NCI-H1436 (cell line): ENCODE measurements at places on chromosomes 2 and 18.

- no peak for DNase-seq
These were observed 104.6 kb downstream of the TPGS2 start for GRCh38 chr18:36724169-36724568.

DNA sequence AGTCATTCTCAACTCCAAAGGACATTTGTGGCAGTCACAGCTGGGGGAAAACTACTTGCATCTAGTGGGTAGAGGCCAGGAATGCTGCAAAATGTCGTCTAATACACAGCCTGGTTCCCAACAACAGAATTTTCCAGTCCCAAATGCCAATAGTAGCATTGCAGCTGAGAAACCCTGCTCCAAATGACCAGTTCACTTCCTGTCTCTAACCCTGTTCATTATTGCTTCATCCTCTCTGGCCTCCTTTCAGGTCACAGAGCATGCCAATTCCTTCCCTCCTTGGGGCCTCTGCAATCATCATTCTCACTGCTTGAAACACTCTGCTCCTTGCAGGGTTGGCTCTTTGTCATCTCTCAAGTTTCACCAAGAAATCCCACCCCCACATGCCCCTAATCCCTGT is 139.1 kb downstream of the IRS1 start:
- no peak for DNase-seq

DNA sequence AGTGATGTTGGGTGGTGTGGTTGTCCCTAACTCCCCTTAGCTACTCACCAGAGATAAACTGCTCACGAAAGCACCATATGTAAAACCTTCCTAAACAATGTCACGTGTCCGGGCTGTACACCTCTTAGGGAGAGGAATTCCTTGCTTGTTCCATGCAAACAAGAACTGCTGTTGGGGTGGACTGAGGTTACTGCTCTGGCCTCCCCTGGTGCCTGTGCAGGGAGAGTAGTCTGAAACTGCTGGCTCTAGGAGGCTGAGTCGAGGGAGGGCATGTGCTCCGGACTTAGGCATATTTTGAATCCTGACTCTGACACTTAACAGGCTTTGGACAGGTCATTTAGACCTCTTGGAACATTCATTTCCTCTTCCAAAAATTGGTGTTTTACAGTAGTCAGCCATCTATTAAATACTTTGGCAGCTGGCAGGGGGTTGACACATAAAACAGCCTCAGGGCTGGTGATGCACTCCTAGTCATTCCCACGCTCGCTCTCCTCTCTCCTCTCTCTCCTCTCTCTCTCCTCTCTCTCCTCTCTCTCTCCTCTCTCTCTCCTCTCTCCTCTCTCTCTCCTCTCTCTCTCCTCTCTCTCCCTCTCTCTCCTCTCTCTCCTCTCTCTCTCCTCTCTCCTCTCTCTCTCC is 10.6 kb downstream of the THNSL2 start:
- DNase-seq: no peak

DNA sequence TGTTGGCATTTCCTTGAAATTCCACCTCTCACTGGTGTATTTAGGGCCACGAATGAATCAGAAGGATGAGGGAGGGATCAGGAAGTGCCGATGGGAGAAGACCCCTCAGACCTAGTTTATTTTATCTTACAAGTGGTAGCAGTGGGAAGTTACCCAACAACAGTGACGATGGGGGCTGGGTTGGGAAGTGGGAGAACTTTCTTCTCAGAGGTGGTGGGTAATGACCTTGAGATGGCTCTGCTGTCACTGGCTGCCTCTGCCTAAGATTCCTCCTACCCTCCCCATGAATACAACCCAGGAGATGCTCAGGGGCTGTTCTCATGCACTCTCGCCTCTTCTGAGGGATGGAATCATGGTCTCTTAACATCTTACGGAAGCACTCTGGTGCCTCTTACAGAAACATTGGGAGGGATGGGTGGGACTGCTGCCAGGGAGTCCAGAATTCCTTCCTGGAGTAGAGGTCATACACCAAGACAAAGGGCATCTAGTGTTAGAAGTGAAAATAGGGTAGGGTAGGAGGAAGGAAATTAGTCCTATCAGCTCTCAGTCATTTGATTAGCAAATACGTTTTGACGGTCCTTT is 58.5 kb upstream of the TXNDC2 start:
- no peak for DNase-seq

- DNase-seq: no peak
These were observed 62.9 kb upstream of the FZD7 start for GRCh38 chr2:201970786-201971108.

DNA sequence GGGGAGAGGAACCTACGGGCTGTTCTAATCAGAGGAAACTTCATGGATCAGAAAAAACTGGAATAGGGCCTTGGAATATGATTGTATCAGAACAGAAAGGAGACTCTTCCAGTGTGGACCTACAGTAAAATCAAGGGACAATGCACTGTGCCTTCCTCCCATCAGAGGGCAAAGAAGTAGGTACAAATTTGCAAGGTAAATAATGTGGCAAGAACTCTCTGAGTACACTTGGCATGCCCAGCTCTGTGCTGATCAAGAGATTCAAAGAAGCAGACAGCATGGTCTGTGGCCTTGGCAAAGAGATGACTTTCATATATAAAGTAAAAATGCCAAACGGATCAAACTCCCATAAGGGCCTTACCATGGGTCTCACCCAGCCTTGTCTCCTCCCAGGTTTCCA is 242.6 kb upstream of the OSR1 start:
- no peak for DNase-seq

DNA sequence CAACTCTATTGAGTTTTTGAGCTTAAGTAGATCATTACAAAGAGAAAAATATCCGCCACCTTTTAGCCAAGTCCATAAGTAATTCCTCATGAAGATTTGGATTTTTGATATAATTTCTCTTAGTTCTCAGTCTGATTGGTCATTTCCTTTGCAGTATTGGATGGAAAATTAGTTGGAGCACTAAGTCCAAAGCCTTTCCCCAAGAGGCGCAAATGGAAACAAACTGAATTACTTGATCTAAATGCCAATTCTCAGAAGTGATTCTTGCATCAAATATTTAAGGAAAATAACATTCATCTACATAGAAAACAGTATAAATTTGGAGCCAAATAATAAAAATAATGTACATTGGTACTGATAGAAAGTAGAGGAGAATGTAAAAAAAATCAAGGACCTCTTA is 115.6 kb downstream of the CACNB4 start:
- DNase-seq: no peak

- no peak for DNase-seq
These were observed 16.1 kb upstream of the GNAL start for GRCh38 chr18:11672846-11673454.
